Non-pigmented ciliary epithelial cell (primary cell): ENCODE measurements at places on chromosomes 4 and X.

DNA sequence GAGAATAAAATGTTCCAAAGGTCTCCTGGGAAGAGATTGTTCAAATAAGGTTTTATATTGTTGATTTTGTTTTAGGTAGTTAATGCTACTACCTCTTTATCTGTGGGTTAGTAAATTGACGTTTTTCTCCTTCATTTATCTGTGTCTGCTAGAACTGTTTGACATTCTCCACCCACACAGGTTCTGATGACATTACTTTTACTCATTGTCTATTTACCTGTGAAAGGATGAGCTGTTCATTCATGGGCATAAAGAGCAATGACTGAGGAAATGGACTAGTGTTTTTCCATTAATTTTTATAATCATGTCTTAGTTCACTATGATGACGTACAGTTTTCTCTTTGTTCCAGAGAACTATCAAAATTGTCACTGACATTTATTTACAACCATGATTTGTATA is 75.6 kb downstream of the CPE start:
- DNase-seq, result no peak

- DNase-seq, result peak; percentile 15
These were observed 52.4 kb downstream of the ENPP6 start for GRCh38 chr4:184165291-184165690.

DNA sequence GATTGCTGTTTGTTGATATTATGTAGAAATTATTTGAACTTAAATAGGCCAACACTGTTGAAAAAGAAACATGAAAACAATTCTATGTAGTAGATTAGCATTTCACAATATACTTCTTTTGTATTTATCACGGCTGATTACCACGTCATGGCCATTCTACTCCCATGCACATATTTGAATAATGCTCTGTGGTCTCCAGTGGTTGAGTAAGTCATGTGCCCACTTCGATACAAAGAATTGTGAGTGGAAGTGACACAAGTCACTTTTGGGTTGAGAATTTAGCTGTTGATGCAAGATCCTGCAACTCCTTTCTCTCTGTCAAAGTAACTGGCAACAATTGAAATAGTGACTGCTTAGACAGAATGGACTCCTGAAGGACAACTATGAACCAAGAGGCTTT is 6.7 kb upstream of the FSTL5 start:
- no peak for DNase-seq

GRCh38 chr4:42359711-42360110 is 37.6 kb upstream of the SHISA3 start:
- DNase-seq, result no peak

- no peak for DNase-seq
These were observed 120.5 kb upstream of the SORBS2 start for GRCh38 chr4:185932491-185932890.

- DNase-seq, result no peak
These were observed 25.7 kb upstream of the CSF2RA start for GRCh38 chrX:1242891-1243402.
